Astrocyte (in vitro differentiated cells and primary cell): ENCODE measurements at places on chromosomes 1 and 21. TPM values are rescaled to one million over a fixed set of nuclear protein-coding genes. Genes with fewer than 3 reads are reported as not detected.

The ADORA1 gene
- total RNA-seq: 2.2 and 5.7 TPM in 2 replicates

The GSTM5 gene
- not detected in 2 replicates for total RNA-seq

The PCSK9 gene
- total RNA-seq: 0.53 and 1.4 TPM in 2 replicates

The RAP1A gene
- 63.9 and 66.6 TPM in 2 replicates for total RNA-seq

GRCh38 chr1:155706139-155706538 is 17.2 kb downstream of the DAP3 start:
- peak; percentile 56 for DNase-seq

- peak; percentile 61 for DNase-seq
Measured at GRCh38 chr1:28456078-28456477, 49.8 kb upstream of the RCC1 start.

DNA sequence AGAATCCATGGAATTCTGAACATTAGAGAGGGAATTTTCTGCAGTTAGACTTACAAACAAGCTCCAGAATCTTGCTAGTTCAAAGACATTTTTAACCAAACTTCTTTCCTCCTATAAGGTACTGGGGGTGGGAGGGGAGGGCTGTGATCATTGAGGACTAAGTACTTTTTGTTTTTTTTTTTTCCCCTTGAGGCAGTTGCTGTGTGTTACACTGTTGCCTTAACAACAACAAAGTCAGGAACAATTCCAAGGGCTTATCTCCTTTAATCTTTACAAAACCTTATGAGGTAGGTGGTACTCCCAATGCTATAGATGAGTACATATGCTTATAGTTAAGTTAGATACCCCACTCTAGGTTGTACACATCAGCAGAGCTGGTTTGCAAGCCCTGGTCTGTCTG is 62.9 kb downstream of the PPP1R12B start:
- no peak for DNase-seq

GRCh38 chr1:99218572-99218971 is 45.7 kb upstream of the PLPPR4 start:
- no peak for DNase-seq

DNA sequence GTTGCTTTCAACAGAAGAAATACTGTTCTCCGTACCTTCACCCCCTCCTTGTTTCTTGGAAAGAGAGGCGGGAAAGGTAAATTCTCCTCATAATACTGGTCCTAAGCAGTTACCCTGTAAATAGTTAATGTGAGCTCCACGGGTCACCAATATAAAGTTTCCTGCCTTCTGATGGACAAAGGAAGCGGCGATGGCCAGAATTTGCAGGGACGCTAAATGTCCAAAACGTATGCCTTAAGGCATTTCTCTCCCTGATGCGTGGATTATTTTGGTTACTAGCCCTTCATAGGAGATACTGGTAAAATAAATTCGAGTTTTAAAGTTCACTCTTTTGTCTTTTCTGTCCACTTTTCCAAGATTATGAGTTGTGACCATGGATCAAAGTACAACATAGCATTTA is 898 bp upstream of the PTGS2 start:
- no peak for DNase-seq

- DNase-seq: no peak
Measured at GRCh38 chr1:92125204-92125603, 45.1 kb downstream of the BTBD8 start.

- DNase-seq: no peak
Measured at GRCh38 chr1:108703939-108704338, 8.8 kb upstream of the FNDC7 start.

DNA sequence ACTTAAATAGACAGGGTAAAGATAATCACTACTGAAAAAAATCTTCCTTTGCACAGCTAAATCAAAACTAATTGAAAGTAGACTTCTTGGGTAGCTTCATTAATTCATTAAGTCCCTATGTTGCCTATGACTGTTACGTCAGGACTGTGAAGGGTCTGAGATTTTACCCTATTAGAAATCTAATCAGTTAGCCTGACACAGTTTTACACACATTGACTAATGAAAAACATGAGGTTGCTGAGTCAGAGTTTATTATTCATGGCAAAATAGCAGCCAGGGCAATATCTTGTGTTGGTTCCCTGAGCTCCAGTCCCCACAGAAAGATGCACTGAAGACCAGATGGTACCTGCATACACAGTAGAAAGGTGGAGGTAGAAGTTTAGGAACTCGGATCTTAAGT is 262.5 kb upstream of the ZP4 start:
- peak; percentile 12 for DNase-seq
